ENCODE measurements at places on chromosomes 5 and 9.

- no peak for DNase-seq
Measured at GRCh38 chr5:140255460-140256157, 47.3 kb downstream of the PFDN1 start.

- DNase-seq: peak; percentile 71
Measured at GRCh38 chr5:57468481-57469163, 14.0 kb downstream of the ACTBL2 start.

GRCh38 chr5:137218471-137218870 lies 280.7 kb downstream of the SPOCK1 start:
- DNase-seq: peak; percentile 57

DNA sequence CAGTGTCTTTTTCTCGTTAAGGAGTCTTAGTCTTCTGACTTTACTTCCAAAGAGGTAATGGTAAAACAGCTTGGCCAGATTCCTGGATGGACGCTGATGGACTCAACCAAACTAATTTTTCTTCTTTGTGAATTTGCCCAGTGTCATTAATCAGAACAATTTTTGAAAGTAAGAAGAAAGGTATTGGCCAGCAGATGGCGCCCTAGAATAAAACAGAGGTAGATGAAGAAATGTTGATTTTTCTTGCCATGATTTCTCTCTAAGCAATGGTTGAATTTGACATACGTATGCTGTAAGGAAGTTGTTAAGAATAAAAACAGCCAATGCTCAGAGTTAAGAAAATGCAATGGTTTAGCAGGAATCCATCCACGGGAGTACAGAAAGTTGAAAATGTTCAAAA lies 500.0 kb downstream of the DIRAS2 start:
- no peak for DNase-seq

DNA sequence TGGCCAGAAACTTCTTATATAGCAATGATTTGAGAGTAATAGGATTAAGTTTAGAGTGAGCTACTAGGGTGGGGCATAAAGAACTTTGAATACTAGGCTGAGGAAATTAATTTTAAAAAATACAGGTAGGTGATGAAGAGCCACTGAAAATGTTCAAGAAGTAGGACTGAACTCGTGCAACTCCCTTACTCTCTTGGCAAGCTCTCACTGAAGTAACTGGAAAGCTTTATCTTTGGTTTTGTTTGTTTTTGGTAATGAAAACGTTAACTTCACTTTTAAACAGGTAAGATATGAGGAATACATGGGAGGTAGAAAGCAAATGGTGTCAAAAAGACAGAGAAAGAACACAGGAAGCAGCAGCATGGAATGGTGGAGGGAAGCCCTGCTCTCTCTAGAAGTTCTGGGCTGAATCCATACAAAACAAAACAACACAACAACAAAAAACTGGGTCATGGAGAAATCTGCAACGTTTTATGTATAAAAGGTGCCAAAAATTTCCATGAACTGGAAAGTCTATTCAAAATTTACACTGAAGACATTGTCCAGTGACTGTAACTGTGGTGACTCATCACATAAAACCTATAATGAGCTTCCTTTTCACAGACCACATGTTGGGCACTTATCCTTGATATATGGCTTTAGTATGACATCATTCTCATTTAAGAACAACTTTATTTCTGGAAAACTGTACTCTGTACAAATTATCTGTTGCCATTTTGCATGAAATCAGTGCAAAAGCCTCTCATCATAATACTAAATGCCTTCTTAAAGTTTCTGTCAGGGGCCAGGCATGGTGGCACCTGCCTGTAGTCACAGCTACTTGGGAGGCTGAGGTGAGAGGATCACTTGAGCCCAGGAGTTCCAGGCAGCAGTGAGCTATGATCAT lies 91.2 kb upstream of the CHD1 start:
- DNase-seq: peak; percentile 82

- no peak for DNase-seq
Measured at GRCh38 chr5:42035526-42035925, 110.4 kb downstream of the FBXO4 start.

- DNase-seq: peak; percentile 67
Measured at GRCh38 chr5:140575309-140575708, 10.7 kb downstream of the SLC35A4 start.

GRCh38 chr9:120693700-120694008 lies 20.6 kb downstream of the MEGF9 start:
- DNase-seq: no peak

- DNase-seq: no peak
Measured at GRCh38 chr5:58043032-58043945, 416.6 kb downstream of the PLK2 start.

DNA sequence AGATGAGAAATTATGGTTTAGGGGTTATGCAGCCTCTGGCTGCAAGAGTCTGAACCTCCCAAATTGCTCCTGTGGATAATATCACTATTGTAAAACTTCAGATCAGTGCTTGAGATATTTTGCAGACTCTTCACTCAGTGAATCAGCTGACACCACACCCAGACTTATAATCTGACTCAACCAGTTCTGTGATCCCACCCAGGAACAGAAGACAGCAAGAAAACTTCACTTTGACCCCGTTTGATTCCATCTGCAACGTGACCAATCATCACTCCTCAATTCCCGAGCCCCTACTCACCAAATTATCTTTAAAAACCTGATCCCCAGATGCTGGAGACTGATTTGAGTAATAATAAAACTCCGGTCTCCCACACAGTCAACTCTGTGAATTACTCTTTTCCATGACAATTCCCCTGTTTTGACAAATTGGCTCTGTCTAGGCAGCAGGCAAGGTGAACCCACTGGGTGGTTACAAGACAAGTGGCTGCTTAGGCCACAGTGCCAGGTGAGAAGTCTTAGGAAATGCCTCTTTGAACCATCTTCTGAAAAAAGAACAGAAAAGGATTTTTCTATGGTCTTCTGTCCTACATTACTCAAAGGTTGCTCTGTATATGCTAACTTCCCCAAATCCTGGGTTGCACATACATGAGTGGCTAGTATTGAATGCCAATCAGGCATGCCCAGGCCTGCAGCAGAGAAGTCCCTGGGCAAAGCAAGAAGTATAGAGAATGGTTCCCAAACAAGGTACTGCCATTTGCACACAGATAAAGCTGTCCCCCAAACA lies 588.0 kb downstream of the PRELID2 start:
- DNase-seq: peak; percentile 29

DNA sequence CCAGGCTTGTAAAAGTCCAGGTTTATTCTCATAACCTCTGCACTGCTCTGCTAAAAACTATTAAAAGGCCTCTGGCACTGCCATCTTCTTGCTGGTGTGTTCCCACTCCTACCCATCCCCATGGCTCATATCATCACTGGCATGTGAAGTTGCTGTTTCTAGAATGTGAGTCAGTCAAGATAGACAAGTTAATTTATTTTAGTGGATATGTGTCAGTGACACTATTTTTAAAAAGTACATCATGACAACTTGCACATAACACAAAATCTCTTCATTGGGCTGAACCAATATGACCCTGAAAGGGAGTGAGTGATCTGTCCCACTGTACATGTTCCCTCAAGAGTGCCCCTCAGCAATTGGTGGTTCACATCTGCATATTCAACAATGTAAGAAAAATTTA lies 299.7 kb downstream of the NFIB start:
- DNase-seq: no peak

DNA sequence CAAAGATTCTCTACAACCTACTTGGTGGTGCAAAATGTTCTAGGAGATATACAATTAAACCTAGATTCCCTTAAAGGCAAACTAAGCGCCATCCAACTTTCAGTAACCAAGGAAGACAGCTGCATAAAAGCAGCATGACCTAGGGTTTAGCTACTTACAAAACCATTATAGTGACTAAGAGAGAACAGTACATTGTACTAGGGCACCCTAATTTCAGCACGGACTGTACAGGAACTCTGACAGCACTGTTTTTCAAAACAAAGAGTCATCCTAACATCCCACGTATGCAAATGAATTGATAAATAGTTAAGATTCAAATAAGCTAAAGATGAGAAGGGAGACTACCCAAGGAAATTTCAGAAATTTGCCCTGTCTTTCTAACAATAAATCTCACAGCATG lies 30.0 kb downstream of the STRBP start:
- DNase-seq: no peak

- no peak for DNase-seq
Measured at GRCh38 chr5:171882118-171882517, 96.5 kb downstream of the SMIM23 start.

DNA sequence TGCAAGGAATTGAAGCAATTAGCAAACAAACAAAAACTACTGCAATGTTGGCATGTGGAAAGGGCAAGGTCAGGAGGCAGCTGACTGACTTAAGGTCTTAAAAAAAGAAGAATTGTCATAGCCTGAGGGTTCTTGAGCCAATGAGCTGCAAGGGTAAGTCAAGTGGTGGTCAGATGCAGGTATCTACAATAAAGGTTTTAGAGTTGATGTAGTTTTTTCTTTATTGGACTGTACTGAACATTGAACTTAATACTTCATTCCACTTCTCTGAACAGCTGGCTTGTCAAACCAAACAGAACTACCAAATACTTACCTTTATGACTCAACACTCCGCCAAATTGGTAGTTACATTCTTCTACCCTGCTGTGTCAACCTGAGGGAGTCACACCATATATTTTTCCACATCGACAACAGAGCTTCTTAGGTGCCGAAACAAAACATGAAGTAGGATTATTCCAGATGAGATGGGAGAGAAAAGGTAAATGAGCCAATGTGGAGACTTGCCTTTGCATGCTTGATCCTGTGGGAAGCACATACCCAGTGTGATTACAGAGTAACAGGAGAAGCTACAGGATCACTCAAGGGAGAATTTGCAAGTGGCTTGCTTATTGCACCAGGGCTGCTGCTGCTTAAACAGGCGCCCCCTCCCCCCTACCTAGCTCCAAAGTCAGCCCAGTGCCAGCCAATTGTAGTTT lies 35.3 kb downstream of the EQTN start:
- DNase-seq: peak; percentile 18

- no peak for DNase-seq
Measured at GRCh38 chr5:136992796-136993489, 506.2 kb downstream of the SPOCK1 start.

- DNase-seq: no peak
Measured at GRCh38 chr5:99191206-99191745, 262.5 kb upstream of the CHD1 start.

GRCh38 chr5:9543311-9543920 lies 2.5 kb downstream of the SEMA5A start:
- DNase-seq: no peak

DNA sequence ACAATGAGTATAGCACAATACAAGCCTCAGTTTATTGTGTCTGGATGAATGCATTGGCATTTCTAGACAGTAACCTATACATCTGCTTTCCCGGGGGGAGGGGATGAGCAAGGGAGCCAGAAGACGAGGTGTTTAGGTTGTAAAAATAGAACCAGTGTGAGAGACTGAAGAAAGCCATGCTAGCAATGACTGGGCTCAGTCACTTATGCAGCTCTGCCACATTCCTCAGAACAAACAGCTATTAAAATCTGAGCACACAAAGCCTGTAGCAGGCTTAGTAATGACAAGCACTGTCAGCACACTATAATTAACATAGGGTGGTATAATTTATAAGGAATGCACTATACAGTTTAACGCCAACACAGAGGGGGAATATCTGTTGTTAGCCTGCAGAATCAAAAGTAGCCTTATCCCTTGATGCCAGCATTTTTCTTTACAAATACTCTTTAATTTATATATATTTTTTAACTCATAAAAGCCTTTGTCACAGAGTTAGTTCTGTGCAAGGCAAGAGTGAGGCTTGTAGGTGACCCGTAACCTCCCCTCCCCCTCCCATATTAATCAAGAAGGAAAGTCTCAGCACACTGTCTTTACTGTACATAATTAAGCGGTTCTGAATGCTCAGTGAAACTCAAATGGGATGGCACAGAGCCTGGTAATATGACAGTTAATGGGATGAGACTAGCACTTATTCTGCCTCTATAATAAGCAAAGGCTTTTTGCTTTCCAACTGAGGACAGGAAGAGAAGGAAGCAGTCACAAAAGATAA lies 295.4 kb downstream of the CSNK1G3 start:
- DNase-seq: peak; percentile 54

- peak; percentile 71 for DNase-seq
Measured at GRCh38 chr5:136020383-136021015, 8.3 kb upstream of the TGFBI start.

DNA sequence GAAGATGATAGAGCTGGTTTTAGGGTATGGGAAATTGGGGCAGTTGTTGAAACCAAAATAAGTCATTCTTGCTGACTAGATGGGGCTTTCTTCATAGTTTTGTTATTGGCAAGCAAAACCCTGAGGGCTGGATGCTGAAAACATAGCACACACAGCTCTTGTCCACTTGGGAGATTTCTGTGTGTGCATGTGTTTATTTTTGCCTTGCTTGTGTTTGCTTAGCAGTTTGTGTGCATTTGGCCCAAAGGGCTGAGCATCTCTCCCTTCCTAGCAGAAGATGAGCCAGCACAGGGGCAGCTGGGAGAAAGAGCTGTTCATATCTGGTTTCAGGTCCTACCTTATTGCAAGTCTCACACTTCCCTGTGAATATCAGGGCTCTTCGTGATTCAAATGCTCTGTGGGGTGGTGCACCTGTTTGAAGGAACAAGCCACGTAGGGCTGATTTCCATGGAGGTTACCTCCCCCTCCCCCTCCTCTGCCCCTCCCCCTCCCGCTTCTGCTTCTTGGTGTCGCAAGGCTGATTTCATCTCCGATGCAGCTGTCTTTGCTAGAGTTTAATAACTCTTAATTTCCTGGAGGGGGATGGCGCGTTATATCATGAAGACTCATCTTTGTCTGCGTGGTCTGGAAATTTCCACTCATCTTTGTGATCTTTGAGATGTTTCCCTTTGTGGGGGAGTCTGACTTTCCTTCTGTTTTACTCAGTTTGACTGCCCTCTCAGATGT lies 296.5 kb downstream of the ARHGAP26 start:
- no peak for DNase-seq

DNA sequence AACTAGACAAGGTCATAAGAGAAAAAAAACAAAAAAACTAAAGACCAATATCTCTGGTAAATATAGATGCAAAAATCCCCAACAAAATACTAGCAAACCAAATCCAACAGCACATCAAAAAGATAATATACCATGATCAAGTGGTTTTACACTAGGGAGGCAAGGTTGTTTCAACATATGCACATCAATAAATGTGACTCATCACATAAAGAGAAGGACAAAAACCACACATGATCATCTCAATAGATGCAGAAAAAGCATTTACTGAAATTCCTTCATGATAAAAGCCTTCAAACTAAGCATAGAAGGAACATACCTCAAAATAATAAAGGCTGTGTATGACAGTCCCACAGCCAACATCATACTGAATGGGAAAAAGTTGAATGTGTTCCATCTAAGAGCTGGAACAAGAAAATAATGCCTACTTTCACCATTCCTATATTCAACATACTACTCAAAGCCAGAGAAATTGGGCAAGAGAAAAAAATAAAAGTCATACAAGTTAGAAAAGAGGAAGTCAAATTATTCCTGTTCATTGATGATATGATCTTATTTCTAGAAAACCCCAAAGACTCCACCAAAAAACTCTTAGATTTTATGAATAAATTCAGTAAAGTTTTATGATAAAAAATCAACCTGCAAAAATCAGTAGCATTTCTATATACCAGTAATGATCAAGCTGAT lies 72.2 kb upstream of the FAM169A start:
- no peak for DNase-seq

GRCh38 chr5:96868603-96869371 lies 7.5 kb upstream of the ERAP2 start:
- peak; percentile 72 for DNase-seq

Data from AG20443 (cell line).